ENCODE measurements at places on chromosomes 5 and 9. TPM values are rescaled to one million over a fixed set of nuclear protein-coding genes. Genes with fewer than 3 reads are reported as not detected.

DNA sequence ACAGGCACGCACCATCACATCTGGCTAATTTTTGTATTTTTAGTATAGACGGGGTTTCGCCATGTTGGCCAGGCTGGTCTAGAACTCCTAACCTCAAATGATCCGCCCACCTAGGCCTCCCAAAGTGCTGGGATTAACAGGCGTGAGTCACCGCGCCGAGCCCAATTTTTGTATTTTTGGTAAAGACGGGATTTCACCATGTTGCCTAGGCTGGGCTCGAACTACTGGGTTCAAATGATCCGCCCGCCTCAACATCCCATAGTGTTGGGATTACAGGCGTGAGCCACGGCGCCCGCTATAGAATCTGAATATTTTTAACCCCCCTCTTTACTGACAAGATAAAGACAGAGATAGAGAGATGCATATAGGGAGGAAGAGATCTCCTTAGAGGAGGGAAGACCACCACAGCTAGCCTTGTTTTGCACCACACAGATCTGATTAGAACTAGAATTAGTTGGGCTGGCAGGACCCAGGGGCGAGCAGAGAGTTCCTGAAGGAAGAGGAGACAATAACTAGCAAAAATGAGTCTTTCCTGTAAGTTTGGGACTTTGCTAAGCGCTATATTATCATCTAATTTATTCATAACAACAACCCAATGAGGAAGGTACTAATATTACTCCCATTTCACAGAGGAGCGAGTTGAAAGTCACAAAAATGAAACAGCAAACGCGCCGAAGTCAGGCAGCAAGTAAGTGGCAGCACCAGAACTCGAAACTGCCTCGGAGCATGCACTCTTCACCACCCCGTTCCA lies 1.5 kb upstream of the ANKHD1 start:
- peak; percentile 14 for DNase-seq

DNA sequence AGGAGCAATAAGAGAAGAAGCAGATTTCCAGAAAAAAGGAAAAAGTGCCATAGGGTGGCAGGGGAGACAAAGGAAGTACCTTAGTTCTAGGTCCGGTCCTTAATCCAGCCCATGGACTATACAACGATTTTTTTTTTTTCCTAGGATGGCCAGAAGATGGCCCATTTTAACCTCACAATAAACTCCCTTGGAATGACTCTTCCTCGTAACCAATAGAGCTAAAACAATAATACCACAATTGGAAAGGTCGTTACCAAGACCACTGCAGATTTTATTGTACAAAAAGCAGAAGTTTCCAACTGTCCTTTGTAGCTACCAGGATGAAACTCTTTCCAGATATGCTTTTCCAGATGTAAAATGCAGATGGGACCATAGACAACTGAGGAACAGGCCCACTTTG lies 34.4 kb upstream of the SSBP2 start:
- DNase-seq = no peak

- no peak for DNase-seq
These were observed 4.5 kb upstream of the PAIP1 start for GRCh38 chr5:43561356-43561755.

GRCh38 chr5:54234304-54234933 lies 76.0 kb downstream of the ARL15 start:
- DNase-seq = no peak

Gene IRGM
- 0.88 TPM for total RNA-seq

Gene TAF11L5
- total RNA-seq = not detected

GRCh38 chr5:1547236-1547635 lies 23.5 kb upstream of the LPCAT1 start:
- DNase-seq = no peak

DNA sequence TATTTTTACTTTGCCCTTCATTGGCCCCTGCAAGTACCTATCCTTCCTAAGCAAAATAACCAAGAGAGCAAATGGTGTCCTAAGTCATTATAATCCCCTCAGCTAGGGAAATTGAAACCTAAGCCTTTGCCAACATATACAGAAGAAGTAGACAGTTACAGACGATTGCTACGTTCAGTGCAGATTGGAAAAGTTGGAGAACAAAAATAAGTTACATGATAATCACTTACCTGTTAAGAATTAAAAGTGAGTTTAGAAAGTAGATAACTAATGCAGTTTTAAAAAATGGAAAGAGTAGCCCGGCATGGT lies 244.8 kb downstream of the MPDZ start:
- no peak for DNase-seq

Measured in activated CD4-positive, alpha-beta memory T cell treated with anti-CD3 and anti-CD28 coated beads for 36 hours (primary cell).